LoVo (cell line): ENCODE measurements at places on chromosomes 13 and 19.

DNA sequence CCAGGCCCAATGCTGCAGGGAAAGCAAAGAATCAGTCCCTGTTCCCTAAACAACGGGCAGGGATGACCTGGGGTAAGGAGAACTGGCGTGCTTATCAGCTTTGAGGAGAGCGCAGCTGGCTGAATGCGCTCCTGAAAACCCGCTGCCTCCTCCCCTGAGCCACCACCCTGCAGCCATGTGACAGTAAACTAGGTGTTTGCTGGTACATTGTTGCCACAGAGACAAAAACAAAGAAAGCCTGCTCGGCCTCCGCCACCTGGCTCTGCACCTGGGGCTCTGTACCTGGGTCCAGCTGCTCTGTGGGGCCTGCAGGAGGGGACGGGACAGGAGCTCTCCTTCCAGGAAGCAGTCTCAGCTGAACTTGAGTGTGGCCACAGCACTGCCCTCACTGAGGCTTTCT lies 21.8 kb downstream of the MCF2L start:
- no peak for DNase-seq

- DNase-seq: no peak
These were observed at the start of gene ICAM3 for GRCh38 chr19:10339380-10339960. Gene ICAM3, minus strand, starts transcription at chr19:10339624. Its CDS starts 10 bp downstream, at chr19:10339614.

DNA sequence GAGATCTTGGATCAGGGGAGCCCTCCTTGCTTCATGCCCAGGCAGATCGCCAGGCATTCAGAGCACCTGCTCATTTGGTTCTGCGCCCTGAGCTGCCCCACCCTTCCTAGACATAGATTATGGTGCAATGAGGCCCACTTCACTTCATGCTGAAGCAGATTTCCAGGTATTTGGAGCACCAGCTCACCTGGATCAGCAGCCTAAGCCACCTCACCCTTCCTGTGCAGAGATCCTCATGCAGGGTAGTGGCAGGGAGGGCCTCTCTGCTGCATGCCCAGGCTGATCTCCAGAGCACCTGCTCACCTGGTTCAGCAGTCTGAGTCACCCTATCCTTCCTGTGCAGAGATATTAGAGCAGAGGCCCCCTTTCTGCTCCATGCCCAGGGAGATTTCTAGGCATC lies 1966.1 kb downstream of the PCDH9 start:
- DNase-seq: no peak

GRCh38 chr13:19957320-19958154 lies 990 bp upstream of the ZMYM2 start:
- peak; percentile 38 for DNase-seq

DNA sequence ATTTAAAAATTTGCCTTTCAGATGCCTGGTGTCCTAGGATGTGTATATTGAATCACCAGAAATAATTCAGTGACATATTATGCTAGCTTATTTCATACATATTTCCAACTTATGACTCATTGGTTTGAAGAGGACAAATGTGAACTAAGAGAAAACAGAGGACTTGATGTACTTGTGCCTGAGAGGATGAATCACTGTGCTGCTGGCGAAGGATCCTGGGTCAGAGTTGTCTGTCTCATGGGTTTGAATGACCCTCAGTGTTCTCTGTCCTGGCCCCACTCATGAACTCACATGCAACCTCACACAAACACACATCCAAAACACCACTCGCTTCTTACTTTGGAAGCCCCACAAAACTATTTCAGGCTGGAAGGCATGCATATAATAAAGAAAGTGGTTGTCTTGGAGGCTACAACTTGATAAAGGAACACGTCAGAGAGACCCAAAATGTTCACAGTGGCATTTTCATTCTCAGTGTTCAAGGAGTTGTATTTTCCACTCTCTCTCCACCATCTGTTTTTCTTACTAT lies 129.0 kb upstream of the SPRY2 start:
- no peak for DNase-seq

DNA sequence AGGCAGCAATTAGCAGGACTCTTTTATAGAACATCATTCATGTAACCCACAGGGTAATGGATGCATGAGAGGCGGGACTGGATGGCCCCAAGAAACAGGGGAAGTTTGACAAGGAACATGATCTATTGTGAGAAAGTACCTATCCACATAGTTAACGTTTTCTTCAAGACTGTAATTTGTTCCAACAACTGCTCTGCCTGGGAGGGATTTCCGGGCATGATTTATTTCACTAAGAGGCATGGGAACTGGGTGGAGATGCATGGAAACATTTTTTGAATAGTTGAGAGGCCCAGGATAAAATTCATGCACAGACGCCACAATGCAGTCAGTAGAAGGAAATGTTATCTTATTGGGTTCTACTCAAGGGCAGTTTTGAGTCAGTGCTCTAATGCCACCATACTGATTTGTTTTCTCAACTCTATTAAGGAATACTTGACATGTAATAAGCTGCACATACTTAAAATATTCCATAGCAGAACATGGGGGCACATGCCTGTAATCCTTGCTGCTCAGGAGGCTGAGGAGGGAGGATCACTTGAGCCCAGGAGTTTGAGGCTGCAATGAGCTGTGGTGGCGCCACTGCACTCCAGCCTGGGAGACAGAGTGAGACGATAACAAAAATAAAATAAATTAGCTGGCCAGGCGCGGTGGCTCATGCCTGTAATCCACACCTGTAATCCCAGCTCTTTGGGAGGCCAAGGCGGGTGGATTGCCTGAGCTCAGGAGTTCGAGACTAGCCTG lies 9.9 kb upstream of the ATG4D start:
- DNase-seq: no peak

DNA sequence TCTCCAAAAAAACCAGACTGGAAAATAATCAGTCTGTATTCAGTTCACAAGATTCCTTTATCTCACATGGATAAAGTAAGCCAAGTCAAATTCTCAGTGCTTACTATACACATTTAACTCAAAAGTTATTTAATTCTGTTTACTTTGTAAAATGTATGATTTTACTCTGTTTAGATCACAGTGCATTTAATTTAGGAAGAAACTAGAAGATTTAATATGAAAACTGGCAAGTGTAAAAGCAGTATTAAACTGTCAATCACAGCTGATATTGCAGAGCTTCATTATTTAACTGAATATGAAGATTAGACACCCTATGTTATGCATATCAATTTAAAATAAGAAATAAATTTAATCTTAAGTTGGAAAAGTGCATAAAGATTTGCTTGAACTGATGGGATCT lies 78.0 kb downstream of the DACH1 start:
- no peak for DNase-seq

- DNase-seq: no peak
These were observed 10.5 kb downstream of the CYP2A13 start for GRCh38 chr19:41098762-41099161.

DNA sequence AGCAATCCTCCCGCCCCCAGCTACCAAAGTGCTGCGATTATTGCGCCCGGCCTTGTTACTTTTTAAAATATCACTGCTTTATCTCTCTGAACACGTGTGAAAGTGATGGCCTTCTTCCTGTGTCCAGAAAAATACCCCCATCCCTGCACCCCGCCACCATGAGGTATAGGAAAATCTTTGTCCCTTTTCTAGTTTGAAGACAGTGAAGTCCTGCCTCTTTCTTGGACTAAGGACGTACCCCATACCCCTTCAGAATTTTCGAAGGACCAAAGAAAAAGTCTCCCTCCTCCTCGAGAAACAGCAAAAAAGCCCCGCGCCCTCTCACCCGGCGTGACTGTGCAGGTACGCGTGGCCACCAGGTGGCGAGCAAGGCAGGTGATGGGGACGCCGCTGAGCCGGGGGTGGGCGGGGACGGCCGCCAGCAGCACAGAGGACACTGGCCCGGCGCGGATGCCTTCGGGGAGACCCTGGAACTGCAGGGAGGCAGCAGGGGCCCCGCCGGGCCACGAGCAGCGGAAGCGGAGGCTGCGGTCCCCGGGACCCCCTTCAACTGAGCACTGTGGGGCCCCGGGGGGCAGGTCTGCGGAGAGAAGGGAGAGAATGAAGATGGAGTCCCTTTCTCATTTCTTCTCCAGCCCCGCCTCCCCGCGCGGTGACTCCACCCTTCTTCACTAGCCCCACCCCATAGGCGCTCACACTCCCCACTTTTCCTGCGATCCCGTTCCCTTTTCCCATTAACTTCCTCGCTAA lies 3.2 kb downstream of the VSIG10L start:
- peak; percentile 82 for DNase-seq

- no peak for DNase-seq
These were observed 21.8 kb downstream of the POLR1D start for GRCh38 chr13:27643334-27644132.

DNA sequence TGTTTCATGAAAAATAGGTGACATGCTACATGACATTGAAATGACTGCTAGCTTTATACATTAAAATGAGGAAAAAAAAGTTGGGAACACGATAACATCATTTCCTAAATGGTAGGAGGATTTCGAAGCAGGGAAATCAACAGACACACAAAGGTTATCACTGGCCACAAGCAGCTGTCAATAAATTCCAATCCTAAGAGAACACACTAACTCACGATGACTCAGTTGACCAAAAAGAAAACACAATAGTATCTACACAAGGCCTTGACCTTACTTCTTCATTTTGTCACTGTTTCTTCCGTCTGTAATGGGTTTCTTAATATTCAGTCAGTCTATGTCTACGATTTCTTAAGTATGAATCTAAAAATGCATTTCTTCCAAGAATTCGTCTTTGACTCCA lies 36.5 kb downstream of the STARD13 start:
- no peak for DNase-seq

DNA sequence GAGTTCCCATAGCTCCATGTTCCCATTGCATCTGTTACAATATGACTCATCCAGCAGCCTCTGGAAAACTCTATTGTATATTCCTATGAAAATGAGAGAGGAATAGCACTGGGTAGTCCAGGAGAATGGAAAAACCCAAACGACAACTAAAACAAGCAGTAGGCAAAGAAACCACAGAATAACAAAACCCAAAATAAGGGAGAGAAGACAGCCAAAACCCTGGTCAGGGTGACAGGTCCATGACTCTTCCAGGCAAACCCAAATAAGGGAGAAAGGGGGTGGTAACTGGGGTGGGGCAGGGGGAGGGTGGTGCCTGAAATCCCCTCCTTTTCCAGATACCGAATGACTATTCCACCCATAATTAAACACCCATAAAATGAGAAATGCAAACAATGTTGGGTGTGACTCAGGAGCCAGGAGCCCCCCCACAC lies 4.0 kb upstream of the ZNF8 start:
- DNase-seq: peak; percentile 58

DNA sequence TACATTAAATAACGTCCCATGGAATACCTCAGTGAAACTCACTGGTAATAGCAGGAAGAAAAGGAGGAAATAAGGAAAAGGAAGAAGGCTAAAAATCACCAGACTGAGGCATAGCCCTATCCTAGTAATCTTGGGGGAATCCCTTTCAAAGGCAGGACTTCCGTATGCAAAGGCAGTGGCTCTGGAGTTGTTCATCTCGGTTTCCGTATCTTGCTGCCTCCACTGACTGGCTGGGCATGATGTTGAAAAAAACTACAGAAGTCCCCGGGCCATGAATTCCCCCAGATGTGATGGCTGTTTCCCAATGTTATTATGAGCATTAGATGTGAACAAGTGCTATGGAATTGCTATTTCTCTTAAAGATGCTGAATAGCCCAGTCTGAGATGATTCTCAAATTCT lies 5.5 kb downstream of the FPR2 start:
- no peak for DNase-seq

GRCh38 chr19:29442094-29442493 lies 83.7 kb upstream of the VSTM2B start:
- no peak for DNase-seq

DNA sequence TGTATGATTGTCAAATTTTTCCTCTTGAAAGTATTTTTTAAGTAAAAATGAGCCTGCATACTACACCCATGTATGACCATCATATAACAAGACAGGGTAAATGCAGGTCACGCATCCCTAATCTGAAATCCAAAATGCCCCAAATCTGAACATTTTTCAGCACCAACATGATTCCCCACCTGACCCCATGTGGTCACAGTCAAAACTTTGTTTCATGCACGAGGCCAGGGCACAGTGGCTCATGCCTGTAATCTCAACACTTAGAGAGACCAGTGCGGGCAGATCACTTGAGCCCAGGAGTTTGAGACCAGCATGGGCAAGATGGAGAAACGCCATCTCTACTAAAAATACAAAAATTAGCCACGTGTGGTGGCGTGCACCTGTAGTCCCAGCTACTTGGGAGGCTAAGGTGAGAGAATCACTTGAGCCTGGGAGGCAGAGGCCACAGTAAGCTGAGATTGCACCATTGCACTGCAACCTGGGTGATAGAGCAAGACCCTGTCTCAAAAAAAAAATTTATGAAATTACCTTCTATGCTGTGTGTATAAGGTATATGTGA lies 63.7 kb upstream of the NPAS1 start:
- DNase-seq: no peak

DNA sequence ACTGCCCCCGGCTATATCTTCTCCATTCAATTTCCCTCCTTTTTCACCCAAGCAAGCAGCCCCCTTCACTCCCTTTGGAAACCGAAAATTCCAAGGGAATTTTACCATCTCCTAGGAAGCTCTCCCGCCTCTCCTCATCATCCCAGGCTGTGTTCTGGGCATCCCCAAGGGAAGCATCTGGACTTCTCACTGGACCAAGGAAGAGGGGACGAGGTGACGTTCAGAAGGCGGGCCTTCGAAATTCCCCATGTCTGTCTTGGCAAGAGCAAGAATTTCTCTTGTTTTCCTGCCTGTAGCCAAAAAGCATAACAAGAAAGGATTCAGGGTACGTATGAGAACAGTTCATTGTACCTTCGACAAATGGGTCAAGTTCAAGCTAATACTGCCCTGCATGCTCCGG lies 6.1 kb downstream of the TPRX2 start:
- no peak for DNase-seq

DNA sequence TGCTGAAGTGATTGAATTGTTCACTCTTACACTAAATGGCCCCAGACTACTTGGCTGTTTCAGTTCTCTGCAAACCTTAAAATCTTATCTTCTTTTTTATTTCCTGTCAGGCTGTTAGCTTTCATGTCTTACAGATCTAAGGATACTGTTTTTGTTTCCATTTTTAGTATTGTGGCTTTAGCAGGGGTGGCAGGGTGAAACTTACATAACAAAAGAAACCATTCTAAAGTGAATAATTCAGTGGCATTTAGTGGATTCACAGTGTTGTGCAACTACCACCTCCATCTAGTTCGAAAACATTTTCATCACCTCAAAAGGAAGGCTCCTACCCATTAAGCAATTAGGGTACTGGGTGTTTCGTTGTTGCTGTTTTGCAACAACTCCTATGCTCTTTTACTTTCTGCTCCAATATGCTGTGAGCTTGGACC lies 19.8 kb downstream of the TMEM272 start:
- DNase-seq: no peak

- no peak for DNase-seq
These were observed 24.4 kb downstream of the MPND start for GRCh38 chr19:4367781-4368127.

- no peak for DNase-seq
These were observed 193.7 kb downstream of the RFC3 start for GRCh38 chr13:34011552-34012085.

- no peak for DNase-seq
These were observed 3.2 kb upstream of the RASGRP4 start for GRCh38 chr19:38429055-38429810.

- no peak for DNase-seq
These were observed 38.7 kb downstream of the ELF1 start for GRCh38 chr13:40980461-40980860.

- no peak for DNase-seq
These were observed 118.1 kb upstream of the FRY start for GRCh38 chr13:31913459-31913858.
